Amniotic stem cell (primary cell): ENCODE measurements at places on chromosomes 13 and 19.

- DNase-seq = no peak
These were observed 1.9 kb upstream of the GPI start for GRCh38 chr19:34363094-34363493.

- DNase-seq = no peak
These were observed 75.6 kb upstream of the KL start for GRCh38 chr13:32940601-32941000.

GRCh38 chr13:57531256-57531655, 100.3 kb upstream of the PCDH17 start:
- no peak for DNase-seq

DNA sequence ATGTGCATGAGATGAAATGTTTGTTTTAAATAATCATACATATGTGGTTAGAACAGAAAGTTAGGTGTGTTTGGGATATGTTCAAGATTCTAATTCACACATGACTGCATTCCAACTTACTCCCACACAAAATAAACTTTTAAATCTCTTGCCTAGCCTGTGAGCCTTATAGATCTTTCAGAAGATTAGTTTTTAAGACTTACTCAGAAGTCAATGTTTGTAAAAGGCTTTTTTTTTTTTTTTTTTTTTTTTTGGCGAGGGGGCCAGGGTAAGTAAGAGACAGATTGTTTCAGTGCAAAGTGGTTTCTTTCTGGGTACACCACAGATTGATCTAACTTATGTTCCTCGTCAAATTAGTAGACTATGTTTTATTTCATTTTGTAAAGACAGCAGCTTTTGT, 39.1 kb downstream of the GPR180 start:
- no peak for DNase-seq

GRCh38 chr13:114282041-114282670, 755 bp downstream of the UPF3A start:
- peak; percentile 30 for DNase-seq

DNA sequence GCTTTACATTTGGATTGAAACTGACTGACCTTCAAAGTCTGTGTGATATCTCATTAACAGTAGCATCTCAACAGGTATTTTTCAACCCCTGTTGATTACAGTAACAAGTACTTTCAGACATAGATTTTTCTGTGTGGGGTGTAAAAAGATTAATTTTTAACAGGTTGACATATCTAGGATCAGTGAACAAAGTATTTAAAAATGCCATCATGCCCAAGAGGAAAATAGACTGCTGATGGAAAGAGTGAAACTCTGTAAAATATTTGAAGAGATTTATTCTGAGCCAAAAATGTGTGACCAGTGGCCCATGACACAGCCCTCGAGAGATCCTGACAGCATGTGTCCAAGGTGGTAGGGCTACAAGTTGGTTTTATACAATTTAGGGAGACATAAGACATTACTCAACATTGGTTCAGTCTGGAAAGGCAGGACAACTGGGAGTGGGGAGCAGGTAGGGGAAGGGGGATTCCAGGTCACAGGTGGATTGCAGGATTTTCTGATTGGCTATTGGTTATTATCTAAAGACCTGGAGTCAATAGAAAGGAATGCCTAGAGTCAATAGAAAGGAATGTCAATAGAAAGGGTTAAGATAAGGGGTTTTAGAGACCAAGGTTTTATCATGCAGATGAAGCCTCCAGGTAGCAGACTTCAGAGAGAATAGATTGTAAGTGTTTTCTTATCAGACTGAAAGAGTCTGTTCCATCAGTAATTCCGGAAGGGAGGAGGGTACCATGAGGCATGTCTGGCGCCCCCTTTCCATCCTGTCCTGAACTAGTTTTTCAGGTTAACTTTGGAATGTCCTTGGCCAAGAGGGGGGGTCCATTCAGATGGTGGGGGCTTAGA, 29.1 kb downstream of the TNFRSF19 start:
- DNase-seq = no peak

DNA sequence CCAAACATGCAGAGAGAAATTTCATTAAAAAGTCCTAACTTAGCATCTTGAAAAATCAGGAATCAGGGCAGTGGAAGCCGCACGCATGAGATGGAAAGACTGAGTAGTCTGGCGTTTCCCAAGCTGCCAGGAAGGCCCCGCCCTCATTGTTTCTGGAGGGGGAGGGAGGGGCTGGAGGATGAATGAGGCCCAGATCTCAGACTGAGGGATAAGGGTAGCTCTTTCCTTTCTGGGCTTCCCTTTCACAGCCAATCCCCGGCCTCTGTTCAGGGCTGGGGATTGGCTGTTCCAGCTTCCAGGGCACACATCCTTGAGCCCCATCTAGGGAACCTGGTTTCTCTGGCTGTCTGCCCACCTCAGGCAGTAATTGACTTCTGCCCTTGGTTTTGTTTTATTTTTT, 7.3 kb downstream of the C19orf53 start:
- DNase-seq = peak; percentile 85

DNA sequence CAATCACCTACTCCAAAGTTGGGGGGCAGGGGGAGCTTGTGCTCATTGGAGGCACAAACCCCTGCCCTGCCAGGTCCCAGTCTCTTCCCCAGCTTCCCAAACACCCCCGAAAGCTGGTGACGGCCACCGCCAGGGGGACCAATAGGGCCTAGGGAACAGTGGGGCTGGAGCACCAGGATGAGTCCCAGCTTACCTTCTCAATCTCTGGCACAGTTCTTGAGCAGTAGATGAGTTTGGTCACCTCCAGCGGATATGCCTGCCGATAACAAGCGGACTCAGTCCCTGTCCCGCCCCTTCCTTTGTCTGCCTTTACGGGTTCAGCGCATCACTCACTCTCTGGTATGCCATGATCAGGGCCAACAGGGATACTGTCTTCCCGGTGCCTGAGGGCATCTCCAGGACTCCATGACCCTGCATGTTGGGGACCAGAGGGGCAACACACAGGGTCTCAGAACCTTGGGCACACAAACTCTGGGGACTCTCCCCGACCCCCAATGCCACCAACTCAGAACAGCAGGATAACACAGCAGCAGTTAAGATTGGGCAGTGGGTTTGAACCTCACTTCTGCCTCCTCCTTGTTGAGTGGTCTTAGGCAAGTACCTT, 1.5 kb downstream of the ERCC2 start:
- no peak for DNase-seq

- DNase-seq = no peak
These were observed 3.5 kb upstream of the CYP2S1 start for GRCh38 chr19:41189425-41190065.

GRCh38 chr13:73938372-73939070, 195.7 kb downstream of the KLF12 start:
- DNase-seq = peak; percentile 67

DNA sequence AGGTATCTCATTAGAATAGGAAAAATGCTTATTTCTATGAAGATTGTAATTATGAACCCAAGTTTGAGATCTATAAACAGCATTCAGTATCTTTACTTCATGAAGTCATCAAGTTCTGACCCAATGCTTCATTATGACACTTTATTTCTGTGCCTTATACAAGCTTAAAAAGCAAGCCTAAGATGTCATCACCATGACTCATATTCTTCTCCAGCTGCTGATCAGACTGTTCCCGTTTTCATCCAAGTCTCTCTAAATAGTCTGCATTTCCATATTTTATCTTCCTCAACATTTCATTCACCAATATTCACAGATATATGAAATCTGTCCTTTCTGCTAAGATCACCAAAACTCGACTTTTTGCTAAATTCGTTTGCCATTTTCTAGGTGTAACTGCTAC, 1247.2 kb upstream of the PRR20A start:
- DNase-seq = no peak

- DNase-seq = no peak
These were observed 2.1 kb downstream of the ERFL start for GRCh38 chr19:41926028-41926762.
